ENCODE measurements at places on chromosomes 12 and 14.

GRCh38 chr12:51322452-51322851 lies 1.5 kb downstream of the BIN2 start:
- DNase-seq, result no peak

DNA sequence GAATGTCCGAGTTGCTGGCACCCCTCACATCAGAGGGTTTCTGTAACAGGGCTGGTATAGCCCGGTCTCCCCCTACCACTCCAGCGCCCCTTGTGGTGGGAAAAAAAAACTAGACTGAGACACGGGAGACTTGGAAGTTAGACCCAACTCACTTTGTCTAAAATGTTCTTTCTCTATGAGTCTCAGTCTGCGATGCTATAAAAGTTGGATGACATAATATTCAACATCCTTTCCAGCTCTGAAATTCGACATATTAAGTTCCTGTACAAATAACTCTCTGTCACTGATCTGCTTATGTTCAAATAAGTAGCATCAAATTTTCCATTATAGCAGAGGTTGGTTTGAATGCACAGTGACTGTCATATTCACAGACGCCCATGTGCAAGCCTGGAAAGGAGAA lies 25.7 kb upstream of the TC2N start:
- DNase-seq, result peak; percentile 63

DNA sequence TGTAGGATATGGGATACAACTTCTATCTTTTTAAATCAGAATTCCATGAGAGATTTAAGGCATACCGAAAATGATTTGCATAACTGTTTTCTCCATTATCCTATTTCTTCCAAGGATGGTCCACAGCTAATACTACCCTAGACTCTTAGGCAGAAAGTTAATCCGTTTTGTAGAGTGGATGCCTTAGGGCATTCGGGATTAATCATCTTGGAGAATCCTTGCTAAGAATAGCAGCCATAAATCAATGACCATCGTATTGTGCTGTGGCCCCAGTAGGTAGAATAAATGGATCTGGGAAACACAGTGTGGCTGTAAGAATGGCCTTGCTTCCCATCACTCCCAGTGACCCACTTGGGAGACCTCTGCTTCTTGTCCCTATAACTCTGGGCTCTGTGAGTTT lies 99.6 kb downstream of the SSPN start:
- DNase-seq, result no peak

- DNase-seq, result no peak
Measured at GRCh38 chr14:70700955-70701585, 59.4 kb downstream of the TTC9 start.

DNA sequence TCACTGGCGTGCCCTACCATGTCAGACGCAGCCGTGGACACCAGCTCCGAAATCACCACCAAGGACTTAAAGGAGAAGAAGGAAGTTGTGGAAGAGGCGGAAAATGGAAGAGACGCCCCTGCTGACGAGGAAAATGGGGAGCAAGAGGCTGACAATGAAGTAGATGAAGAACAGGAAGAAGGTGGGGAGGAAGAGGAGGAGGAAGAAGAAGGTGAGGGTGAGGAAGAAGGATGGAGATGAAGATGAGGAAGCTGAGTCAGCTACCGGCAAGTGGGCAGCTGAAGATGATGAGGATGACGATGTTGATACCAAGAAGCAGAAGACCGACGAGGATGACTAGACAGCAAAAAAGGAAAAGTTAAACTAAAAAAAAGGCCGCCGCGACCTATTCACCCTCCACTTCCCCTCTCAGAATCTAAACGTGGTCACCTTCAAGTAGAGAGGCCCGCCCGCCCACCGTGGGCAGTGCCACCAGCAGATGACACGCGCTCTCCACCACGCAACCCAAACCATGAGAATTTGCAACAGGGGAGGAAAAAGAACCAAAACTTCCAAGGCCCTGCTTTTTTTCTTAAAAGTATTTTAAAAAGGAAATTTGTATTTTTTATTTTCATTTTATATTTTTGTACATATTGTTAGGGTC lies 13.2 kb downstream of the TRIP11 start:
- DNase-seq, result no peak

DNA sequence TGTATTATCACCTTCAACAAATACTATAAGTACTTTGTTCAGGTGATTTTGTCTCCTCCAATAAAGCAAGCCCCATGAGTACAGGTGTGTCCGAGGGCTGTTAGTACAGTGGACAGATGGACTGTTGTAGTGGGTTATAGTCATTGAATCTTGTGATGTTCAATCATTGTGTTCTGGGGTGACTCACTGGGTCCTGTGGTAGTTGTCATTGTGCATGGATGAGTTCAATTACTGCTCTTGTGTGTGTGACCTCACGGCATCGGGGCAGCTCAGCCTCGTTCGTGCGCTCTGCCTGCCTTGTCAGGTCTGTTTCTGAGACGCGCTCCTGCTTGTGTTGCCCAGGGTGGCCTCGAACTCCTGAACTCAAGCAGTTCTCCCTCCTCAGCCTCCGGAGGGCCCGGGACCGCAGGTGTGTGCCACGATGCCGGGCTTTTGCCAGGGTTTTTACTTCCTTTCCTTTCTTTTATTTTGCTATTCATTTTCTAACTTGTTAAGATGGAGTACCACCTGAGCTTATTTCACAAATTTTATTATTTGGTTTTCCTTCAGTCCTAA lies 72.2 kb downstream of the DDX51 start:
- DNase-seq, result no peak

DNA sequence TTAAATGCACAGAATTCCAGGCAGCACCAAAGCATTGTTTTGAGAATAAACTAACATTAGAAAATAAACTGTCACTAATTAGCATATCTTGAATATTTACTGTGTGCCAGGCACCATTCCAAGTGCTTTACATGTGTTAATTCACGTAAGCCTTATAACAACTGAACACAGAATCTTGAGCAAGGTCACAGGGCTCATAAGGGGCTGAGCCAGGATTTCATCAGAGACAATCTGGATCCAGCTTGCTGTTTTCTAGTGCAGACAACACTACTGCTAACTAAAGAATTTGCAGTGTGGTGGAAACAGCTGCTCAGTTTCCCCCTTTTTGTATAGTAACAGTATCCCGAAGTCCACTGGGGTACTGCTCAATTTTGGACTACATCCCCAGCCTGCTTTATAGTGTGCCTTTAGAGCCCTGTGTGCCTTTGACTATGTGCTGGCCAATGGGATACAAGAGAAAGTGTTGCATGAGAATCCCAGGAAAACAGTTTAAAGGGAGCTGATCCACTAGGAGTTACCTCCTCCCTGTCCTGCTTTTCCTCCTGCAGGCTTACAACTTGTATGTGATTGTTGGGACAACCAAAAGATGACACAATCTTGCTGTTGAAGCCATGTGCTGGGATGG lies 36.0 kb upstream of the RMST start:
- peak; percentile 41 for DNase-seq

DNA sequence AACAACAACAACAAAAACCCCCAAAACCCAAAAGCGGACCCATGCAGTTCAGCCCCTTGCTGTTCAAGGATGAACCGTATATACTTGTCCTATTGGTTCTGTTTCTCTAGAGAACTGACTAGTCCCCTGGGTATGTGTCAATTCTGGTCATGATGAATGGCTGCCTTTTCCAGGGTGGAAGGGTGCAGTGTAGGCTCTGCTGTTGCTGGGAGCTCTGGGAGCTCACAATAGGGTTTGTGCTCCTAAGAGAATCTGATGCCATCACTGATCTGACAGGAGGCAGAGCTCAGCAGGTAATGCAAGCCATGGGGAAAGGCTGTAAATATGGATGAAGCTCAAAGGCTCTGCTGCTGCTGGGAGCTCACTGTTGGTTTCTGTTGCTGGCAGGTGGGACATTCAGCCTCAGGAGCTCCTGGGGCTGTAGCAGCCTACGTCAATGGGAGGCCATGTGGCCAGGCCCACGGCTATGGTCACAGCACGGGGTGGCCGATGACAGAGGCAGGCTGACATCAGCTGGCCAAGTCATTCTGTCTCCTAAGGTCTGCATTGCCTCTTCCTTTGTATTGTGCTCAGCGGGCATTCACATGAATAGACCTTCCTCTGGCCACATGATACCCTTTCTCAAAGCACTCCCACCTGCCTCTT lies 37.9 kb downstream of the DLK1 start:
- DNase-seq, result no peak

GRCh38 chr12:82663893-82664292 lies 22.8 kb upstream of the TMTC2 start:
- no peak for DNase-seq

- no peak for DNase-seq
Measured at GRCh38 chr12:130793554-130793849, 45.5 kb downstream of the STX2 start.

DNA sequence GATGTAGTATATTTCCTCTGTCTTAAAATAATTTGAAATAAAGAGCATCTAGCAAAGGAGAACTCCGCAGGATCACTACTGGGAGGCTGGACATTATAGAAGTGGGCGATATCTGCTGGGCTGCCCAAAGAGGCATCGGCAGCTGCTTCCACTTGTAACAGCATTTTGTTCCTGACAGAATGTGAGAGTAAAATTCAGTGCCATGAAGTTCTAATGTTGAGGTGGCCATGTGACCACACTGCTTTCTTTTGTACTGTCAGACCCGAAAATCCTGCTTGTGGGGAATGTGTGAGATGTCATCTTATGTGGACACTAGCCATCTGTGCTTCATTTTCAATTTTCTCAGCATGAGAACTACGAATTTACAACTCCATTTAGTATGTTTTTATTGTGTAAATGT lies 151.9 kb downstream of the ACSS3 start:
- no peak for DNase-seq

DNA sequence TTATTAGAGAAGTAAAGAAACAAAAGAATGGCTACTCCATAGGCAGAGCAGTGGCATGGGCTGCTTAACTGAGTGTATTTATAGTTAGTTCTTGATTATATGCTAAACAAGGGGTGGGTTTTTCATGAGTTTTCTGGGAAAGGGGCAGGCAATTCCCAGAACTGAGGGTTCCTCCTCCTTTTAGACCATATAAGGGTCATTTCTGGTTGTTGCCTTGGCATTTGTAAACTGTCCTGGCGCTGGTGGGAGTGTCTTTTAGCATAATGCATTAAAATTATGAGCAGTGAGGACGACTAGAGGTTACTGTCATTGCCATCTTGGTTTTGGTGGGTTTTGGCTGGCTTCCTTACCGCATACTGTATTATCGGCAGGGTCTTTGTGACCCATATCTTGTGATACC lies 40.1 kb downstream of the CCDC60 start:
- DNase-seq, result no peak

GRCh38 chr12:121789800-121790728 lies 3.4 kb downstream of the RHOF start:
- no peak for DNase-seq

DNA sequence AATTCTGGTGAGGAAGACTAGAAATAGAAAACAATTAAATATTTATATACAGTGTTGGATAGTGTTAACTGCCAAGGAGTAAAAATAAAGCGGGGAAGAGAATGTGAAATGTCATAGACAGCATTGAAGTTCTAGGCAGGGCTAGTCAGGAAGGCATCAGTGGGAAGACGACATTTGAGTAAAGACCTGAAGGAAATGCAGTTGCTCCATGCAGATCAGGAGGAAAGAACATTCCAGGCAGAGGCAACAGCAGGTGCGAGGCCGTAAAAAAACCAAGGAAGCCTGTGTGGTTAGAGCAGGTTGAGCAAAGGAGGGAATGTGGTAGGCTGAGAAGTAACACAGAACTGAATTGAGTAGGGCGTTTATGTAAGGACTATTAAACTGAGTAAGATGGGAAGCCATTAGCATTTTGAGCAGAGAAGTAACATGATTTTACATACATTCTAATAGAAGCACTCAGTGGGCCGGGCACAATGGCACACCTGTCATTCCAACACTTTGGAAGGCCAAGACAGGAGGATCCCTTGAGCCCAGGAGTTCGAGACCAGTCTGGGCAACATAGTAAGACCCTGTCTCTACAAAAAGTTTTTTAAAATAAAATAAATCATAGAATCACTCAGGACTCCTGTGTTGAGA lies 14.9 kb downstream of the SLC35E3 start:
- DNase-seq, result no peak

- no peak for DNase-seq
Measured at GRCh38 chr12:106648736-106649135, 65.9 kb downstream of the RFX4 start.

DNA sequence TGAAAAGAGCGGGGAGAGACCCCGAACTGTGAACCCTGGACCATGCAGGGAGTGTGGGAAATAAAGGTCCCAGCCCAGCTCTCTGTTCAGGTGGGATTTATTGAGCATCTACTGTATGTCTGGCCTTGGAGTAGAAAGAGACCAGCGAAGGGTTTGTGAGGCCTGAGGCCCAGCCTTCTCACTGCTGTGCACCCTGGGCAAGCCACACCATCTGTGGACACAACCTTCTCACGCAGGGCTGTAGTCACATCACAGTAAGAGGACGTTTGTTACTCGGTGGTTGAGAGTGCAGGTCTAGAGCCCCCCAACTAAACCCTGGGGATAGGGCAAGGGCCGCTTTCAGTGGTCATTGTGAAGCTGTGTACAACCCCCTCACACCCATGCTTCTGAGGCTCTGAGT lies 18.2 kb downstream of the FAM222A start:
- no peak for DNase-seq

DNA sequence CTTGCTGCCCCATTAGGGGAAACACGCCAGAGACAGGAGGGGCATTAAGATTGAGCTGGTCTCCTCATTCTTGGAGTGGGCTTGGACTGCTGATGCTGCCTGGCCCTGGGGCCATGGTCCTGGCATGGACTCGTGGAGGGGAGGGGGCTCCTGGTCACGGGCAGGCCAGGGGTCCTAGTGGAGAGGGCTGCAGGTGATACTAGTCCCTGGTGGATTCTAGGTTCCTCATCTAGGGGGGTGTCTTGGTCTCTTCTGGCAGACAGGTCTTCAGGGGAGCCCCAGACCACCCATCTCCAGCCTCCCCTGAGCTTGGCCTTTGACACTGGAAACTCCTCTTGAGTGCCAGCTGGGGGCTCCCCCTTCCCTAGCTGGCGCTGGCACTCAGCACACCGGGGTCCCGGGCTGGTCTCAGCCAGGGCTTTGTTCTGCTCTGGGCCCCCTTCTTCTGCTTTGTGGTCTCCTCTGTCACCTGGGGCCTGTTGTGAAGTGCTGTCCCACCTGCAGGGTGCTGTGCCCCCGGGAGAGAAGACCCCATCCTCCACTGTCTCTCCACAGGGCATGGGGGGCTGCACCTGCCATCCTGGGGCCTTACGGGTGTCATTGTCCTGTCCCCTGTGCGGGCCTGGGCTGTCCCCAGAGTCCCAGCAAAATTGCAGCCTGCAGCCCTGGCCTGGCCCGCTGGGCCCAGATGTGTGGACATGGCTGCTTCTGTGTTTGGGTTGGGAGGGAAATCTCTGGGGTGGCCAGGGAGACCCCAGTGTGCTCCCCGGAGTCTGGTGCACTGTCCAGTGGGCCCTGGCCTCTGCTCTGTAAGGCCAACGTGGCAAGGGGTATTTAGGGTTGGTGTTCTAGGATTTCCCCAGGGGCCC lies 2.3 kb downstream of the KIF26A start:
- DNase-seq, result peak; percentile 24

GRCh38 chr12:78483767-78484315 lies 380.7 kb upstream of the SYT1 start:
- no peak for DNase-seq

- DNase-seq, result peak; percentile 64
Measured at GRCh38 chr12:57632073-57632957, 686 bp downstream of the B4GALNT1 start.

DNA sequence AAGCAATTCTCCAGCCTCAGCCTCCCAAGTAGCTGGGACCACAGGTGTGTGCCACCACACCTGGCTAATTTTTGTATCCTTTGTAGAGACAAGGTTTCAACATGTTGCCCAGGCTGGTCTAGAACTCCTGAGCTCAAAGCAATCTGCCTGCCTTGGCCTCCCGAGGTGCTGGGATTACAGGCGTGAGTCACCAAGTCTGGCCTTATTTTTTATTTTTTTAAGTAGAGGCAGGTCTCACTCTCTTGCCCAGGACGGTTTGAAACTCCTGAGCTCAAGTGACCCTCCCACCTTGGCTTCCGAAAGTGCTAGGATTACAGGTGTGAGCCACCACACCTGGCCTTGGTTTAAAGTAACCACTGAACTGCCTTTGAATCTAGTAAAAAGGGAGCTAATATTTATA lies 56.8 kb downstream of the SPPL3 start:
- no peak for DNase-seq

Measured in H9 (cell line).